ENCODE measurements at places on chromosomes 7 and 10. TPM values are rescaled to one million over a fixed set of nuclear protein-coding genes. Genes with fewer than 3 reads are reported as not detected.

The CALHM3 gene
- total RNA-seq = not detected

The FGFBP3 gene
- 2.2 TPM for total RNA-seq

The SLC18A2 gene
- total RNA-seq = not detected

GRCh38 chr7:35828817-35829216 lies 28.0 kb downstream of the SEPTIN7 start:
- no peak overlapping the region for H3K27ac ChIP-seq
- peaks cover 45% of the 10 kb centered on the region for H3K4me1 ChIP-seq
- no peak overlapping the region for H3K4me3 ChIP-seq
- H3K27me3 ChIP-seq = no peaks in the 10 kb centered on the region

GRCh38 chr10:2619916-2620315 lies 447.4 kb upstream of the PFKP start:
- DNase-seq = no peak
- no peaks in the 10 kb centered on the region for H3K4me1 ChIP-seq
- H3K27ac ChIP-seq = no peak overlapping the region
- peaks cover 2% of the 10 kb centered on the region for H3K27me3 ChIP-seq
- no peak overlapping the region for H3K4me3 ChIP-seq
- no peaks in the 10 kb centered on the region for H3K36me3 ChIP-seq

- peaks cover 3% of the 10 kb centered on the region for H3K36me3 ChIP-seq
- no peak overlapping the region for H3K27ac ChIP-seq
- no peaks in the 10 kb centered on the region for H3K4me1 ChIP-seq
These were observed 399.5 kb upstream of the LRGUK start for GRCh38 chr7:133727476-133728214.

DNA sequence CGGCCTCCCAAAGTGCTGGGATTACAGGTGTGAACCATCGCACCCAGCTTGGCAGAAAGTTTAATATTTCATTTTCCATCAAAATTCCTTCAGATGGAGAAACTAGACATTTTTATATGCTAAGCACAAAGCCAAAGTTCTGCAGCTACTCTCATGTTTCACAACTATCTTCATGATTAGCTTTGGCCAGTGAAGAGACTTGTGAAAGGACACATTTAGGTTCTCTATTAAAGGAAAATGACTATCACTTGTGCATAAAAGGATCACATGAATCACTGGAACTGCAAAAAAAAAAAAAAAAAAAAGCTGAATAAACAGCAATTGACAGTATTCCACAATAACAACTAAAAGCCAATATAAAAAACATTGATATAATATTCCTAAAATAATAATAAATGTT lies 16.2 kb downstream of the FGFBP3 start:
- no peak overlapping the region for H3K4me3 ChIP-seq
- H3K36me3 ChIP-seq = no peaks in the 10 kb centered on the region
- H3K4me1 ChIP-seq = peaks cover 2% of the 10 kb centered on the region
- DNase-seq = no peak
- no peak overlapping the region for H3K27ac ChIP-seq

- peak overlapping the region; percentile 89 for H3K4me3 ChIP-seq
- no peaks in the 10 kb centered on the region for H3K27me3 ChIP-seq
- DNase-seq = peak; percentile 7
- H3K27ac ChIP-seq = peak overlapping the region; percentile 99
- peaks cover 34% of the 10 kb centered on the region for H3K4me1 ChIP-seq
These were observed 1.1 kb upstream of the UMAD1 start for GRCh38 chr7:7639421-7639820.

All from activated CD8-positive, alpha-beta T cell treated with anti-CD3 and anti-CD28 coated beads for 36 hours (primary cell).